ENCODE measurements at places on chromosomes 7 and 10. TPM values are rescaled to one million over a fixed set of nuclear protein-coding genes. Genes with fewer than 3 reads are reported as not detected.

The LRMDA gene
- total RNA-seq, result 26.6 TPM

The LAMB4 gene
- under 0.01 TPM for total RNA-seq

The ZWINT gene
- 33.4 TPM for total RNA-seq

The CCDC172 gene
- total RNA-seq, result not detected

The CPA2 gene
- total RNA-seq, result not detected

The ATE1 gene
- total RNA-seq, result 28.6 TPM

The CCNY gene
- total RNA-seq, result 24.3 TPM

The GSTO2 gene
- total RNA-seq, result 2.5 TPM

The EVX1 gene
- not detected for total RNA-seq

The PAX4 gene
- not detected for total RNA-seq

The ARF5 gene
- total RNA-seq, result 83.3 TPM

The AFAP1L2 gene
- 5.1 TPM for total RNA-seq

The GSDME gene
- total RNA-seq, result 13.3 TPM

The IL15RA gene
- under 0.01 TPM for total RNA-seq

The GRID2IP gene
- total RNA-seq, result not detected

The ATP6V0A4 gene
- total RNA-seq, result 7.7 TPM

The RADIL gene
- 0.36 TPM for total RNA-seq

The CHN2 gene
- total RNA-seq, result 2.6 TPM

The CLRN3 gene
- total RNA-seq, result not detected

The MORN4 gene
- 6.2 TPM for total RNA-seq

The LRGUK gene
- total RNA-seq, result 0.33 TPM

The TAS2R4 gene
- 1.00 TPM for total RNA-seq

The KAZALD1 gene
- total RNA-seq, result not detected

The OPN4 gene
- not detected for total RNA-seq

The UTF1 gene
- not detected for total RNA-seq

The ARHGEF35 gene
- 0.93 TPM for total RNA-seq

The ACSL5 gene
- 0.33 TPM for total RNA-seq

The RGR gene
- 0.67 TPM for total RNA-seq

The SYCE1 gene
- not detected for total RNA-seq

The VAX1 gene
- total RNA-seq, result not detected

The AGBL3 gene
- 1.4 TPM for total RNA-seq

The ZNF488 gene
- not detected for total RNA-seq

The AGMO gene
- 0.36 TPM for total RNA-seq

The ACHE gene
- not detected for total RNA-seq

The RBM17 gene
- 25.1 TPM for total RNA-seq

The HTR5A gene
- total RNA-seq, result not detected

The PON1 gene
- total RNA-seq, result not detected

The OR9A2 gene
- not detected for total RNA-seq

The NEUROD6 gene
- total RNA-seq, result not detected

The ADAMTS14 gene
- under 0.01 TPM for total RNA-seq

The CYP3A7 gene
- total RNA-seq, result not detected

The ERVW-1 gene
- not detected for total RNA-seq

The ITPRID1 gene
- total RNA-seq, result not detected

The EPO gene
- total RNA-seq, result not detected

The SPDYE5 gene
- 0.15 TPM for total RNA-seq

The KLHL7 gene
- total RNA-seq, result 36.8 TPM

The MEOX2 gene
- total RNA-seq, result not detected

Data from melanocyte of skin (primary cell).